T follicular helper cell (primary cell): ENCODE measurements at places on chromosomes 6 and 20.

DNA sequence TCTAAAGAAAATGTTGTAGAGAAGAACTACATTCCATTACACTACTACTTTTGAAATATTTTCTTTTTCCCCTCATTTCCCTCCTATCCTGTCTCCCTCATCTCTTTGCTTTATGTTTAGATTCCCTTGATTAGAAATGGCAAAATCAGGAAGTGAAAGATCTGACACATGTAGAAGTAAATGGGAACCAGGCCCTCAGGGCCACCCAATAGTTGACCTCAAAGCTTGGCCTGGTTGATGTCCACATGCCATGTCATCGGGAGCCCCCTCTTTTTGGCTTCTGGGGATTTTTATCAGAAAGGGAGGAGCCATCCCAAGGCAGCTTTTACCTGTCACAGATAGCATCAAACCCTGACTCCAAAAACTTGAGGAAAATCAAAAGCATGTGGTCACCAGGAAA, 168.3 kb upstream of the ECI2 start:
- no peak for DNase-seq

GRCh38 chr6:43784049-43784855, 14.2 kb downstream of the VEGFA start:
- no peak for DNase-seq

DNA sequence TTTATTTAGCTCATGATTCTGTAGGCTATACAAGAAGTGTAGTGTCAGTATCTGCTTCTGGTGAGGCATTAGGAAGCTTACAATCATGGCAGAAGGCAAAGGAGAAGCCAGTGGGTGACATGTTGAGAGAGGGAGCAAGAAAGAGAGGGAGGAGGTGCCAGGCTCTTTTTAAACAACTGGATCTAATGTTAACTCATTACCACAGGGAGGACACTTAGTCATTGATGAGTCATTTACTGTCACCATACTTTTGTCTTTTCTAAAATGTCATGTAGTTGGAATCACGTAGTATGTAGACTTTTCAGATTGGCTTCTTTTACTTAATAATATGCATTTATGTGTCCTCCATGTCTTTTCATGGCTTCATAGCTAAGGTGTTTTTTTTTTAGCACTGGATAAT, 58.1 kb downstream of the NUS1 start:
- no peak for DNase-seq

GRCh38 chr6:32970413-32971241, 2.2 kb downstream of the BRD2 start:
- DNase-seq = peak; percentile 60

- DNase-seq = no peak
Measured at GRCh38 chr6:31336896-31337496, 20.0 kb downstream of the HLA-B start.

DNA sequence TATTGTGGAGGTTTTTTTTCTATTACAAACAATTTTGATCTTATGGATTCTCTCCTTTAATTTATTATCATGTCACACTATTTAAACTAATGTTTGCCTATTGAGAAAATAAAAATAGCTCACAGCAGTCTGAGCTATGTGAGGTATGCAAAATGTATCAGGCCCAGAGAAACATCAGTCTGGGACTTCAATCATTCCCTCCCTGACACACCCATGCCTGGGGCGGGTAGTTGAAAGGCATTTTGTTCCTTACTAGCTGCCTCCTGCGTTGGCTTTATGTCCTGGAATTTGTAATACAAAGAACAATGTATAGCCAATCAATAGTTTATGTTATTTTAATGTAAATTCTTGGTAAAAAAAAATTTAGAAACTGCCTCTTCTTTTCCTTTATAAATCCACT, 403.3 kb downstream of the EPM2A start:
- DNase-seq = no peak

- DNase-seq = no peak
Measured at GRCh38 chr6:80304014-80304413, 197.5 kb downstream of the BCKDHB start.

- no peak for DNase-seq
Measured at GRCh38 chr6:128259730-128260685, 260.4 kb downstream of the PTPRK start.

DNA sequence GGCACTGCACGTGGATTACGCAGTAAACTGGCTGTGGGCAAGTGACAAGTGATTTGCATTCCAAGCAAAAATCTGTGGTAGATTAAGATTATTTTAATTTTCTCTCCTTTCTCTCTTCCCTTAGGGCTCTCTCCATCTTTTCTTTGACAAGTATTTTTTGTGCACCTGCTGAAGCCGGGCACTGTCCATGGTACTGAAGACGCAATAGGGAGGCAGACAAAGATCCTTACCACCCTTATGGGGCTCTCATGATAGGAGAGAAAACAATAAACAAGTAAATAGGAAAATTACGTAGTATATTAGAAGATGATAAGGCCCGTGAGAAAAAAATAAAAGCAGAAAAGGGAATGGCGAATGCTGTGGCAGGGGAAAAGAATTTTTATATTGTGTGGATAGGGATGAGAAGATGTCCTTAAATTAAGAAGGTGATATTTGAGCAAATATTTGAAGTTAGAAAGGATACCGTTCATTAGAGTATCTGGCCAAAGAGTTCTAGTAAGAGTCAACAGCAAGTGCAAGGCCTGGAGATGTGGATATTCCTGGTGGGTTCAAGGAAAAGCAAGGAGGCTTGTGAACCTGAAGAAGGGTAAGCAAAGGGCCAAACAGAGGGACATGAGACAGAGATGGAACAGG, 146.0 kb downstream of the LAMP5 start:
- no peak for DNase-seq

DNA sequence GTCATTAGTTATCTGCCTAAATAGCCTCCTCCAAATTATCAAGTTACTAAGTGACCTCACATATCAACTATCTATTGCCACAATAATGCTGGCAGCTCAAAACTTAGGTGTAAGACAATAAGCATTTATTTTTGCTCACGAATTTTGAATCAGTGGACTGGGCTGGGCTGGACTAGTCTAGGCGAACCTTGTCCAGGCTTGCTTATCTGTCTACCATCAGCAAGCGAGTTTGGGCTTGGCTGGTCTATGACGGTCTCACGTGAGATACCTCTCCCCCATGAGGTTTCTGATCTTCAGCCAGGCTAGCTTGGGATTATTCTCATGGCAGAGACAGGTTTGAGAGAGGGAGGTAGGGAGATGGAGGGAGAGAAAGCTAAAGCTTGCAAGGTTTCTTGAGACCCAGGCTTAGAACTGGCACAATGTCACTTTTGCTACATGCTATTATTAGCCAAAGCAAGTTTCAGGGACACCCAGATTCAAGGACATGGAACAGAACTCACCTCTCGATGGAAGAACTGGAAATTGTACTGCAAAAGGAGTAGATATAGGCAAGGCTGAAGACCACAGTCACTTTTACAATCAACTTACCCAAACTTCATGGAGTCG, 80.9 kb downstream of the WASF1 start:
- no peak for DNase-seq

DNA sequence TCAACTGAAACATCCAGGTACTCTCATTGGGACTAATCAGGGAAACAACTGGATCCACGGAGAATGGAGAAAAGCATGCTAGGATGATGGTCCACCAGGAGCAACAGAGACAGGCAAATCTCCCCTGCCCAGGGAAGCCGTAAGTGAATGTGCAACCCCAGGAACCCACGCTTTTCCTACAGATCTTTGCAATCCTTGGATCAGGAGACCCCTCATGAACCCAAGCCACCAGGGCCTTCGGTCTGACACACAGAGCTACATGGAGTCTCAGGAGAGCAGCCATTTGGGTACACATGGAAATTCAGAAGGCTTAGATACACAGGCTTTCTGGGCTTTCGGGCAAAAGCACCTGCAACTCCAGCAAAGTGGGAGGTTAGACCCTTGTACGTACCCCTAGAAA, 122.1 kb upstream of the PTCHD4 start:
- no peak for DNase-seq

DNA sequence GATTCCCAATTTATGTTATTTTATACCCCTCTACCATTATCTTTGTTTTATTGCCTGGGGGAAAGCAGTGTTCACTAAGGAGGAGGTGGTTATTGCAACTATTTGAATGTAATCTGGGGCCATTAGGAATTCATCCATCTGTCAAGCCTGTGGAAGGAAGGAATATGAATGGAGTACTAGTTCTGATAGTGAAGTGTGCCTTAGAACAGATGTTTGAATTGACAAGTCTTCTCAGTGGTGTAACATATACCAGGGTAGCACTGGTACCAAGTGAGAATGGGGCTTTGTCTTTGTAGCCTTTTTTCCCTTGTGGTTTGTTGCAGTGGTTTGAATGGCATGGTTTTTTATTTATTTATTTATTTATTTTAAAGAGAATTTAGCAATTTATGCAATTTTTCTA, 27.9 kb upstream of the HDAC2 start:
- no peak for DNase-seq

GRCh38 chr6:77561768-77562314, 91.0 kb upstream of the MEI4 start:
- DNase-seq = no peak

DNA sequence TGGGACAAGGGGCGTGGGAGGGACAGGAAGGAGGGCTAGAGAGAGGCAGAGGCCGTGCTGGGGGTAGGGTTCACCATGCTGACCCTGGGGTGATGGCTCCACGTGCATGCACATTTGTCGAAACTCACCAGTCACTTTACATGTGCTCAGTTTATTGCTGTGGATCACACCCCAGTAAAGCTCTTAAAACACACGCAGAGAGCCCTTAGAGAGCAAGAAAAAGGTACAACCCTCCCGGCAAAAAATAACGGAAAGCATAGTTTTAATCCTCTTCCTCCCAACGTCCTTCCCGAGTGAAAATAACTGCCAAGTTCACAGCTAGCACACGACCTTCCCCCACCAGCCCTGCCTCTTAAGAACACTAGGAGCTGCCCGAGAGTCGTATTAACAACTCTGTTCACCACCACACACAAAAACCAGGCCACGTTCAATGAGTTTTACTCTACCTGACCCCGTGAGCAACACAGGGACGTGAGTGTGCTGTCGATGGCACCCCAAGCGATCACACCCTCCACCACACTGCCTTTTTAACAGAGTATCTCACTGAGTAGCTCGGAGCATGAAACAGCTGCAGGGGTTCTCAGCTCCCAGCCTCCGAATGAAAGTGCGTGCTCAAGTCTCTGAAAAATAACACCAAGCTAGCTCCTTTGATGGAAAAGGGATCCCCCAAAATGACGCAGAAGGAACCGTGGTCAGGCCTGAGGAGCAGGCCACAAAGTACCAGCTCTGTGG, 39.7 kb downstream of the TAF4 start:
- no peak for DNase-seq

DNA sequence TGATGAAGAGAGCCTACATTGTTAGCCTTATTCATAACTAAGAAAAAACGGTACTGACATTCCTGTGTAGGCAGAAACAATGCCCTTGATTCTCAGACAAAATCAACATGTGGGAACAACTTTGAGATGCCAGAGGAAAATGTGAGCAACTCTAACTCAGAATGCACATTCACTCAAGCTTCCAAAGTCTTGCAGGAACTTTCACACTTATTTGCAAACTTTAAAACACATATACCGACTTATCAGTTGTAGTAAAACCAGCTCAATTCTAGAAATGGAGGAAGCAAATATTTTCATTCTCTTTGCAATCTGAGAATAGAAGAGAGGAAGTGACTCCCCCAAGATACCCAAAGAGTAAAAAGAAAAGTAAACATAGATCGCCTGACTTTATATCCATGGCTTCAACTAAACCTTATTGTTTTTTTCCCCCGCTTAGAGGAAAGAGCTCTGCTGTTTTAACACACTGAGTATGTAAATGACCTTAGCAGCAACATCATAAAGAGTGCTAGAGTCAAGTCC, 117.6 kb downstream of the EPB41L2 start:
- DNase-seq = no peak

- no peak for DNase-seq
Measured at GRCh38 chr20:23795526-23795925, 31.0 kb downstream of the CST2 start.

DNA sequence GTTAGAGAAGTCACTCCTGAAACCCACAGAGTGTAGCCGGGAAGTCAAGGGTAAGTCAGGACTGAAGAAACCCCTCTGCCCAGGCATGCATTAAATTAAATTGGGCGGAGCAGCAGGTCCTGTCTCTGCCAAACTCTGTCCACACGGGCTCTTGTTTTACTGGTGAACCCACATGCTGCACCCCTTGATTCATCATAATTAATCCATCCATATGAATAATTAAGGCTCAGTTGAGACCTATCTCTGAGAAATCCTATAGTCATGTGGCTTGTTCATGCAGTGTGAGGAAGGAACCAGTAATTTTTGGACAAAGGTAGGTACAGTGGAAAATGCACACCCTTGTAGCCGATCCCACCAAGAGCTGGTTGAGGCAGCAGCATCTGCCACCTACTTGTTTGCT, 43.0 kb downstream of the PXDC1 start:
- no peak for DNase-seq
